ENCODE measurements at places on chromosomes 3 and 15.

- no peak for DNase-seq
These were observed 3.3 kb downstream of the SHISA5 start for GRCh38 chr3:48500656-48501055.

GRCh38 chr15:57084192-57084591 lies 165.7 kb downstream of the TCF12 start:
- DNase-seq: no peak

DNA sequence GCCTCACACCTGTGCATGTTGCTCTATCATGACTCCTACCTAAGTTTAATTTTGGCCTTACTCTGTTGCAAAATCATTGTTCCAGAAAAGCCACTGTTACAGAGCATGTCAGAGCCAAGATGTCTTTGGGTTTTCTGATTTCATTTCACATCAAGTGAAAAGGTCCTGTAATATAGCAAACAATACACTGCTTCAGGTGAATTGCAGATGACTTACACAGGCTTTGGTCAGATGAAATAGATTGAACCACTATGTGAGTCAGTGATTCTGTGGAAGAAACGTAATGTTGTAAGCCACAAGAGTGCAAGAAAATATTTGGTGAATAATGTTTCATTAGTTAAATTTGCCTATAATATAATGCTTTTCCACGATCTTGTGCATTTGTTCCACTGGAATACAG lies 22.7 kb downstream of the EBLN2 start:
- no peak for DNase-seq

- no peak for DNase-seq
These were observed 241.4 kb upstream of the TRIM42 start for GRCh38 chr3:140436421-140436820.

GRCh38 chr15:28960979-28961378 lies 75.2 kb downstream of the APBA2 start:
- no peak for DNase-seq

DNA sequence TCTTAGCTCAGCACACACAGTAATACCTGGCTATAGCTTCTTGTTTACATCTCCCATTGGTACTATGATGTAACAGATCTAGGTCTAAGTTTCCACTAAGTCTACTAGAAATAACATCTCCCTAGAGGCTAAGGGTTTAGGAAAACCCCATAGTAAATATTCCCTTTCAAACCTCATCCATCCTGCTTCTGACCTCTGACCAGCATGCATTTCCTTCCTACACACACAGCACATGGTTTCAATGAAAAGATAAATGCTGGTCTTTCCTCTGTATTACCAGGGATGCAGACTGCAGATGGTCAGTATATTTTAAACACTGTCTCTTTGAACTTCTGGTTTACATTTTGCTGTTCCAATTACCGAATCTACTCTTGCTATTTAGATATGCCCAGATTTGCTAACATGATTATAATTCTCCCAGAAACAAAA lies 96.6 kb downstream of the EFL1 start:
- DNase-seq: no peak

GRCh38 chr3:45082142-45082538 lies 56.0 kb downstream of the CLEC3B start:
- no peak for DNase-seq

- DNase-seq: no peak
These were observed 327.1 kb downstream of the ZIC1 start for GRCh38 chr3:147736226-147736625.

GRCh38 chr3:114626751-114627150 lies 332.9 kb downstream of the TIGIT start:
- no peak for DNase-seq

DNA sequence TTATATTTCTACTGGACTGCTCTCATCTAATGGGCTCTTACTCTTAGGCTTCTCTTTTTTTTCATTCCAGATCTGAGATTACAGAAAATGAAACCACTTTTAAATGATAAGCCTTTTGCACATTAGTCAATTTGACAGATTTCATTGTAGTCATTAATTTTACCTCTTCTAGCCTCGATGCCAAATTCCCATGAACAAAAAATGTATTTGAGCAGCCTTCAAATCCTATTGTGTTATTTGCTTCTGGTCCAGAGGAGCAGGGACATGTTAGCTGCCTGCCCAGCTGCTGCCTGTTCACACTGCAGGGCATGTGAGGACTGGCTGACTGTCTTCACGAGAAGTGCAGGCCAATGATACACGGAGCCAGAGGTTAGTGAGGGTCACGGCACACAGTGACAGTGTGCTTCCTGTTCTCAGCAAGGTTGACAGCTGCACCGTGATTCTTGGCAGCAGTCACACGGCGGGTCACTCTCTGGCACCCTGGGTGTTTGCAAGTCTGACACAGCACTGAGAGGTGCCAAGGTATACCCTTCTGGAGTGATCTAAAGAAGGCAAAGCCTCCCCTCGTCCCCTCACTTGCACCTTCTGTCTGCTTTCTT lies 40.8 kb downstream of the KAT2B start:
- no peak for DNase-seq

- DNase-seq: no peak
These were observed 70.4 kb downstream of the CBLB start for GRCh38 chr3:105798381-105798934.

DNA sequence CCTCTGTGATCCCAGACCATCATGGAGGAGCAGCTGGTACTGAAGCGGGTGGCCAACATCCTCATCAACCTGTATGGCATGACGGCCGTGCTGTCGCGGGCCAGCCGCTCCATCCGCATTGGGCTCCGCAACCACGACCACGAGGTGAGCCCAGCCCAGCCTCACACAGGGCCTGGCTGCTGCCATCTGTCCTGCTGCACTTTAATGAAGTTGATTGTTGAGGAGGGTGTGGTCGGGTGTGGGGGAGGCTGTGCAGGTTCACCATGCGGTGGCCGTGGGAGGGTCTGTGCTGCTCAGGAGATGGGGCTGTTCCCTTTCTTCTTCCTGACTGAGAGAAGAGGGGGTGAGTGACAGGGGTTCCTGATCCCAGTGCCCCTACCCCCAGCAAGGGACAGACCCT lies 30.6 kb downstream of the ACAD9 start:
- DNase-seq: no peak

GRCh38 chr3:187261541-187261969 lies 30.0 kb downstream of the MASP1 start:
- no peak for DNase-seq

- no peak for DNase-seq
These were observed 27.0 kb upstream of the FSTL1 start for GRCh38 chr3:120477781-120478180.

- DNase-seq: no peak
These were observed 795 bp upstream of the TCF12 start for GRCh38 chr15:56917652-56918045.

GRCh38 chr15:82292271-82292670 lies 29.7 kb downstream of the SAXO2 start:
- no peak for DNase-seq

- DNase-seq: no peak
These were observed 713.7 kb upstream of the SEMA6D start for GRCh38 chr15:47003568-47003967.

GRCh38 chr3:29319262-29319661 lies 38.4 kb downstream of the RBMS3 start:
- DNase-seq: no peak

DNA sequence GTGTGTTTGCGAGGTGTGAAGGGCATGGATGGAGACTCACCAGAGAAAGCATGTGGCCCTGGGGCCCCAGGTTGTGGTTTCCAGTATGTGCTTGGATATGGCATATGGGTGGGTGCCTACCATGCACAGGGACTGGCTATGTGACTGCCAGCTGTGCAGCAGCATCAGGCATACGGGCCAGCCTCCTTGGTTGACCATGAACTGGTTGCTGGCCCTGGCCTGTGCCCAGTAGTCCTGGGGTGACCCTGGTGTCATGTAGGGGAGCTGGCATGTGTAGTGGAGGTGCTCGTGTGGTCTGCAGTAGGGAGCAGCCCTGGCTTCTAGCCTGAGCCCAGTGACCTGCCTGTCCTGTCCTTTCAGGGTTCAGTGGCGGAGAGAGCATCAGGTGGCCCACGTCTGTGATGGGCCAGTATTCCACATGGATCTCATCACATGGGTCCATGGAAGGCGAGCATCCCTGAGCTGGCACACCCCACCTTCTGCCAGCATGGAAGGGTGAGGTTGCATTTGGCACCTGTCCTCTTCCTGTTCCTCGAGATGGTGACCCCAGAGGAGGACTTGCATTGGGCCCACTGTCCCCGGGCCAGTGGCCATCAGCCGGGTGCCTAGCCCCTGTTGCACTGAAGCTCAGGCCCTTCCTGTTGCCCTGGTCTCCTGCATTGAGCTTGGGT lies 228.9 kb downstream of the SNRPN start:
- DNase-seq: no peak

DNA sequence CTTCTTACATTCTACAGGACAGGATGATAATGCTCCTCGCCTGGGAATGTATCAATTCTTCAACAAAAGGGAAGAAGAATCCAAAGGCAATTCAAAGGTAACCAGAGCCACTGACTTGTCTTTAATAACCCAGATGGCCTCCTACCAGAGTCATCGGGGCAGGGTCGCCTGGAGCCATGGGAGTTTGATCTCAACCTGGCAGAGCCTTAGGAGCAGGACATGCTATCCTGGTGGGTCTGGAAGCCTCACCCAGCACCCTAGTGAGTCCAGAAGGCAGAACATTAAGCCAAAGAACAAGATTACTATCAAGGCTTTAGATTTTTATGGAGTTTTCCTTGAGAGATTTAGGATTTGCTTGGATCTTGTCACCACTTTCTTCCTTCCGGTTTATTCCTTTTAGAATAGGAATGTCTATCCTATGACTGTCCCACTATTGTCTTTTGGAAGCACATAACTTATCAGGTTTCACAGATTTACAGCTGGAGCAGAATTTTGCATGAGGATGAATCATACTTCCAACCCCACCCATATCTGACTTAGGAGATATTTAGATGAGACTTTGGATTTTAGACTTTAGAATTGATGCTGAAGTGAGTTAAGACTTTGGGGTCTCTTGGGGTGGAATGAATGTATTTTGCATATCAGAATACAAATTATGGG lies 330.3 kb upstream of the GOLIM4 start:
- DNase-seq: no peak

GRCh38 chr3:24830230-24831152 lies 335.8 kb upstream of the THRB start:
- peak; percentile 53 for DNase-seq

GRCh38 chr3:42880183-42880582 lies 4.5 kb upstream of the CYP8B1 start:
- no peak for DNase-seq

- DNase-seq: no peak
These were observed 5.2 kb upstream of the MANF start for GRCh38 chr3:51379746-51380455.

GRCh38 chr3:46129588-46130272 lies 78.4 kb downstream of the CCR1 start:
- DNase-seq: no peak

DNA sequence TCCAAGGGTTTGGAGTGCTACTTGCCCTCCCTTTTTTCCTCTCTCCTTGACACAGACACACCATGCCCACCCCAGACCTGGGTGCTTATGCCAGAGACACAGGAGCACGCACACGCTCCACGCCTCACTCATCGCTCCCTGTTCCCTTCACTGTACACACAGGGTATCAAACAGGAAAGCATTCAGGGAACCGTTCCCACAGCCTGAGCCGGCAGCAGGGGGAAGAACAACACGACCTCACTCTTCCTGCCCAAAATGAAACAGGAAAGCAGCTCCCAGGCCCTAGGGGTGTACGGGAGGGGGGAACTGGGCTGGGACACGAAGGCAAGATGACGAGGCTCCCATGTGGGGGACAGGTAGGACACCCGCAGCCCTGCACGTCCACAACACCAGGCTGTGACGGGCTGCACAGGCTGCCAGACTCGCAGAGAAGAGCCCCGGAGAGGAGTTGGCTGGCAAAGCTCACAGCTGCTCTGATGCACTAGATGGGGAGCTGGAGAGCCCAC lies 11.2 kb downstream of the DLL4 start:
- no peak for DNase-seq

DNA sequence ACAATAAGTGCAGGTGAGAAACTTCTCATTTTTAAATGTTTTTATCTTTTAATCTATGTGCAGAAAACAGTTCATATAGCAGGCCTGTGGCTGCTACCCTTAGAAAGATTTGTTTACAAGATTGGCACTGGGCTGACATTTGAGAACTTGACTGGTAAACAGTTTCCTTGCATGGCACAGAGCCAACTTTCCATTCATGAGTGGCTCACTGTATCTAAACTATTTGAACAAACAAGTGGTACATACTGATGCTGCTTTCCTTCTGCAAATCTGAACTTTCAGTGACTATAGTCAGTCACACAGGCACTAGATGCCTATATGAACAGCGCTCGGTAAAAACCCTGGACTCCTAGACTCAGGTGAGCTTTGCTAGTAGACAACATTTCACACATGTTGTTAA lies 6.3 kb upstream of the GTPBP8 start:
- DNase-seq: peak; percentile 63

- no peak for DNase-seq
These were observed 11.9 kb downstream of the NOX5 start for GRCh38 chr15:69026355-69026754.

GRCh38 chr3:15631426-15632211 lies 30.1 kb downstream of the BTD start:
- DNase-seq: no peak

- DNase-seq: no peak
These were observed 490.0 kb upstream of the TBL1XR1 start for GRCh38 chr3:177687291-177687690.

GRCh38 chr3:158520433-158520832 lies 50.6 kb upstream of the MLF1 start:
- no peak for DNase-seq

DNA sequence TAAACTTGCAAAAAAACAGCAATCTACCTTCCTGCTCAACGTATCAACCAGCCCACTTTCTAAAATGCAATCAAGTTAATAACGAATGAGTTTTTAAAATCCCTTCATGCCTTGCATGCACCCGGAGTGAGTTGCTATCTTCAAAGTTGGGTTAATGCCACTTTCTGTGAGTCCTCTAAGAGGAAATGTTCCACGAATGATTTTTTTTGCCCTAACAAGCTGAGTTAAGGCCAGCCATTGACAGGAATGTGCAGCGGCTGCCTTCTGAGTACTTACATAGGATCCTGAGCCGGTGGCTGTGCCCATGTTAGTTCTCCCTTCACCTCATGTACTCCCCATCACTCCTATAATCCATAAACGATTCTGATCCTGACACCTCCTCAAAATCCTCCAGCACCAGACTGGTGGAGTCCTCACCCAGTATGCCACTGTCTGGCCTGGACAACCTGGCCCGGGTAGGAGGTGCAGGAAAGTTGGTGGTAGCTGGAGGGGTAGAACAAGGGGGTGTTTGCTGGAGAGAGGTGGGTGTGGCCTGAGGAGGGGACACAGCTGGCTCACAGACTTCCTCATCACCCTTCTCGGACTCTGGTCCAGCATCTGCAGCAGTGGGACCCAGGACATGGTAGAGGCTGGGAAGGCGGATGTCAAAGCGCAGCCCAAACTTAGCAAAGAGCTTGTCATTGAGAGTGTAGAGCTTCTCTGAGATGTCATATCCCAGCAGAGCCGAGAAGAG lies 12.4 kb downstream of the POPDC2 start:
- no peak for DNase-seq

- no peak for DNase-seq
These were observed 9.3 kb downstream of the BCHE start for GRCh38 chr3:165827883-165828282.
